ENCODE measurements at places on chromosomes 1 and 21.
A peak's percentile ranks its signal among the peaks of the same experiment; 100 is the strongest.

GRCh38 chr1:18970358-18970757 lies 13.9 kb upstream of the IFFO2 start:
- DNase-seq = no peak
- H3K36me3 ChIP-seq = no peaks in the 10 kb centered on the region
- H3K27ac ChIP-seq = no peak overlapping the region
- no peaks in the 10 kb centered on the region for H3K4me1 ChIP-seq
- no peaks in the 10 kb centered on the region for H3K27me3 ChIP-seq

DNA sequence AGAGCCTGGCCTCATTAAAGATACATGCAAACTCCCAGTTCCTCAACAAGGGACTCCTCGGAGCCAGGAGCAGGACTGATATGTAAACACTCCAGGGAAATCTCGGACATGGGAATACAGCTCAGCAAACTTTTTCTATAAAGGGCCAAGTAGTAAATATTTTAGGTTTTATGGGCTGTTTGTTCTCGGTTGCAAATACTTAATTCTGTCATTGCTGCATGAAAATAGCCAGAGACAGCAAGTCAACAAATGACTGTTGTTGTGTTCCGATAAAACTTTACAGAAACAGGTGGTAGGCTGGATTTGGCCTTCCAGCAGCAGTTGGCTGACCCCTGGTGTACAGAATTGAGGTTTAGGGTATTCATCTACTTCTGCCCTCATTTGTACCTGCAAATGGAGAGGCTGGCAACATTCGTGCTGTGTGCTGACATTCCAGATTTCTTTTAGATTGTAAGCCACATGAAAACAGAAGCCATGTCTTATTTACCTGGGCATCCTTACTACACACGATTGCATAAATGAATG lies 360.3 kb downstream of the NTNG1 start:
- no peaks in the 10 kb centered on the region for H3K36me3 ChIP-seq
- no peak for DNase-seq
- H3K27ac ChIP-seq = no peak overlapping the region
- no peak overlapping the region for H3K4me3 ChIP-seq

GRCh38 chr1:109521002-109521951 lies 11.8 kb upstream of the AMIGO1 start:
- H3K27me3 ChIP-seq = no peaks in the 10 kb centered on the region
- no peak overlapping the region for H3K4me3 ChIP-seq
- H3K4me1 ChIP-seq = no peaks in the 10 kb centered on the region
- DNase-seq = no peak
- H3K36me3 ChIP-seq = no peaks in the 10 kb centered on the region
- no peak overlapping the region for H3K27ac ChIP-seq

DNA sequence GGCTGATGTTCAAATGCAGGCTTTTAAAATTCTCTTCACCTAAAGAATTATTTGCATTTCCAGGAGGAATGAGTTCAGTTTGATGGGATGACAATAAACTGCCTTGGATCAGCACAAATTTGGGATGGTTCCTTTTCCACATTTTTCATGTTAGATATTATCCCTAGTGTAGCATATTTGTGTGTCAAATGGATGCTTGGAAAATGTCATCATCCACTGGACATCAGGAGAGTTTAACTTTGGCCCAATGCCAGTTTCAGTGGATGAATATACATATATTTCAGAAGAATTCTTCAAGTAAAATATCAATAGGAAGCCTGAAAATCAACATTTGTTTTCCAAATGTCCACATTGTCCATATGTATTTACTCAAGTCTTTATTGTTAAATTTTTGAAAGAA lies 116.5 kb upstream of the COL24A1 start:
- no peak overlapping the region for H3K4me3 ChIP-seq
- H3K27me3 ChIP-seq = no peaks in the 10 kb centered on the region
- no peaks in the 10 kb centered on the region for H3K4me1 ChIP-seq
- H3K36me3 ChIP-seq = no peaks in the 10 kb centered on the region
- H3K27ac ChIP-seq = no peak overlapping the region

DNA sequence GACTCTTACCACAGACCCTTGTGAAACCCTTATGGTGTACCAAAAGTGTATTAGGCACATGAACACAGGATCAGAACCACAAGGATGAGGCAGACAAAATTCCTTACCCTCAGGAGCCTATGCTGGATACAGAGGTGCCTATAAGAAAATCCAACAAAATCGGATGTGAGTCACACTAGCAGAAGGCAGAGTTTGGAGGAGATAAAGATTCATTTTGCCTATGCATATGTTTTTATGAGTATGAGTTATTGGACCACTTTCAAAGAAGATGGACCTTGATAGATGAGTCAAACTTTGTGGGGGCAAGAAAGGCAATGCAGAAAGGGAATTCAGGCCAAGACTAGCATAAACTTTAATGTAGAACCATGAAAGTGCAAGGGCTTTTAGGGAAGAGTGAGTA lies 17.0 kb downstream of the CAMK1G start:
- no peak overlapping the region for H3K4me3 ChIP-seq
- no peak overlapping the region for H3K27ac ChIP-seq
- no peaks in the 10 kb centered on the region for H3K4me1 ChIP-seq

DNA sequence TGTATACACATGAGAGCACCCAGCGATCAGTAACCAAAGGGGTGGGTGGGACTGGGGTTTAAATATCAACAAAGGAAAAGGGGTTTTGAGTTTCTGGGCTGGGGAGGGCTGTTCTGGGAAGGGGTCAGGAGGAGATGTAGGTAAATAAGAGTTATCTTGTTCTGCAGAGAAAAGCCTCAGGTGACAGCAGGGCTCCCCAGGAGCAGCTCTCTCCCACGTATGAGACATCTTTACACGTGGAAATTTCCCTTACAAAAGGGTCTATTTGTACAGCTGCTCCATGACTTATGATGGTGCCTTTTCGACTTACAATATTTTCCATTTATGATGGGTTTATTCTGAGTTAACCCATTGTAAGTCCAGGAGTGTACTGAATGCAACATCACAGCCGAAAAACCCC lies 16.3 kb upstream of the PADI2 start:
- H3K36me3 ChIP-seq = peaks cover 4% of the 10 kb centered on the region
- no peaks in the 10 kb centered on the region for H3K27me3 ChIP-seq
- H3K4me3 ChIP-seq = no peak overlapping the region
- DNase-seq = no peak
- H3K4me1 ChIP-seq = peaks cover 7% of the 10 kb centered on the region

DNA sequence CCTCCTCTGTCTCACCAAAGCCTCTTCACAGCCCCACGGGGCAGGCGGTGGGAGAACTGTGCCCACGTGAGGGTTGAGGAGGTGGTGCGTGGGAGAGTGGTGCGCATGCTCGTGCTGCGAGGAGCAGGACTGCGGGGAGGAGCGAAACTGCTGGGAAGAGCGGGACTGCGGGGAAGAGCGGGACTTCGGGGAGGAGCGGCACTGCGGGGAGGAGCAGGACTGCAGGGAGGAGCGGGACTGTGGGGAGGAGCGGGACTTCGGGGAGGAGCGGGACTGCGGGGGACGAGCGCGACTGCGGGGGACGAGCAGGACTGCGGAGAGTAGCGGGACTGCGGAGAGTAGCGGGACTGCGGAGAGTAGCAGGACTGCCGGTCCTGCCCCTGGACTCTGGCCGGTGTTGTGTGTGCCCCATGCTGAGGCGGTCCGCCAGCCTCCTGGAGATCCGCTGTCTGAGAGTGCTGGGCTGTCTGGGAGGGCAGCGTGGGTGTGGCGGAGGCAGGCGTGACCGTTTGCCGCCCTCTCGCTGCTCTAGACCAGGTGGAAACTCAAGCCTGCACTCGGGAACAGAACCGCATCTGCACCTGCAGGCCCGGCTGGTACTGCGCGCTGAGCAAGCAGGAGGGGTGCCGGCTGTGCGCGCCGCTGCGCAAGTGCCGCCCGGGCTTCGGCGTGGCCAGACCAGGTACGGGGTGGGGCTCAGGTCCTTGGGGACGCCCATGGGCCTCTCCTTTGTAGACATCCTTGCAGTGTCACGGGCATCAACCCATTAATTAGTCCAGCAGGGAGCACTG lies 24.6 kb downstream of the TNFRSF1B start:
- H3K4me3 ChIP-seq = no peak overlapping the region
- H3K4me1 ChIP-seq = no peaks in the 10 kb centered on the region
- H3K27ac ChIP-seq = no peak overlapping the region

DNA sequence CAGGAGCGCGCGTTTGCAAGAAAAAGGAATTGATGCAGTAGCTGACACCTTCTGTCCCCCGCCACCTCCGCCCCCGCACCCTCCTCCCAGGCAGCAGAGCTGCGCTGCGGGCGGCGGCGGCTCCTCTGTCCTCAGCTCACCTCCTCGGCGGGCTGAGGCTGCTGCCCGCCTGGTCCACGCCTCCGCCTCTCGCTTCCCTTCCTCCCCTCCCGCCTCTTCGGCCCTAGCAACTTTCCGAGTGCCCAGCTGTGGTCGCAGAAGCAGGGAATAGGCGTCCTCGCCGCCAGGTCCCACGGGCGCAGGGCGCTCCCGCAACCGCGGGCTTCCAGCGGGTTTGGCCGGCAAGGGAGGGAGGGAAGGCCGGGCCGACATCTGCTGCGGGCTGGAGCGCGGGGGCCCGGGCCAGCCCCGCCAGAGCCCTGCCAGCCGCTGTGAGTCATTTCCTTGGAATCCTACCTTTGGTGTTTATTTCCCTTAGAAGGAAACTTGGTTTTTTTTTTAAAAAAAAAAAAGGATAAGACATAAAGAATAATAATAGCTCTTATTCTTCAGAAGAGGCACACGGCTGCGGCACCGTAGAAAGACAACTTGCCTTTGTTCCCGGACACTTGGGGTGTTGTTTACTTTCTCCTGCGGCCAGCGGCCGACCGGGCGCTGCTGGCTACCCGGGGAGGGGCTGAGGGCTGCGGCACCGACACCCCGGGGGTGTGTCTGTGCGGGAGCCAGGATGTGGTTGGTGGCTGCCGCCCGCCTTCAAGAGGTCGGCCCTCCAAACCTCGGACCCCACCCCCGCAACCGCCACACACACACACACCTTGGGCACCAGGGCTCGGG lies 1.1 kb downstream of the SERTAD4 start:
- peaks cover 3% of the 10 kb centered on the region for H3K27me3 ChIP-seq
- peak; percentile 78 for DNase-seq
- no peak overlapping the region for H3K27ac ChIP-seq
- peak overlapping the region; percentile 63 for H3K4me3 ChIP-seq
- H3K36me3 ChIP-seq = no peaks in the 10 kb centered on the region
- peaks cover 9% of the 10 kb centered on the region for H3K4me1 ChIP-seq

GRCh38 chr1:164886101-164886500 lies 327.1 kb downstream of the PBX1 start:
- H3K27me3 ChIP-seq = no peaks in the 10 kb centered on the region
- no peak for DNase-seq
- no peak overlapping the region for H3K4me3 ChIP-seq

GRCh38 chr1:246450611-246451251 lies 56.3 kb downstream of the SMYD3 start:
- H3K27ac ChIP-seq = no peak overlapping the region
- DNase-seq = no peak
- H3K4me1 ChIP-seq = no peaks in the 10 kb centered on the region
- no peaks in the 10 kb centered on the region for H3K27me3 ChIP-seq

DNA sequence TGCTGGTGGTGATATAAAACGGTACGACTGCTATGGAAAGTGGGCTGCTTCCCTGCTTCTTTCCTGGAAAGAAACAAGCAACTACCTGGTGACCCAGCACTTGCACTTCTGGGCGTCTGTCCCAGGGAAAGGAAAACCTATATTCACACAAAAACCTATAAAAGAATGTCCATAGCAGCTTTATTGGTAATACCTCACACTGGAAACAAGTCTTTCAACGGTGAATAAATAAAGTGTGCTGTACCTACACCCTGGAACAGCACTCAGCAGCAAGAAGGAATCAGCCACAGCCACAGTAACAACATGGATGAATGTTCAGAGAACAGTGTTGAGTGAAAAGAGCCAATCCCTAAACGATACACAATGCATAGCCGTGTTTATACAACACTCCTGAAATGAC lies 19.9 kb downstream of the SLC19A1 start:
- H3K27ac ChIP-seq = no peak overlapping the region
- H3K36me3 ChIP-seq = peaks cover 75% of the 10 kb centered on the region
- no peak for DNase-seq
- H3K4me1 ChIP-seq = no peaks in the 10 kb centered on the region

DNA sequence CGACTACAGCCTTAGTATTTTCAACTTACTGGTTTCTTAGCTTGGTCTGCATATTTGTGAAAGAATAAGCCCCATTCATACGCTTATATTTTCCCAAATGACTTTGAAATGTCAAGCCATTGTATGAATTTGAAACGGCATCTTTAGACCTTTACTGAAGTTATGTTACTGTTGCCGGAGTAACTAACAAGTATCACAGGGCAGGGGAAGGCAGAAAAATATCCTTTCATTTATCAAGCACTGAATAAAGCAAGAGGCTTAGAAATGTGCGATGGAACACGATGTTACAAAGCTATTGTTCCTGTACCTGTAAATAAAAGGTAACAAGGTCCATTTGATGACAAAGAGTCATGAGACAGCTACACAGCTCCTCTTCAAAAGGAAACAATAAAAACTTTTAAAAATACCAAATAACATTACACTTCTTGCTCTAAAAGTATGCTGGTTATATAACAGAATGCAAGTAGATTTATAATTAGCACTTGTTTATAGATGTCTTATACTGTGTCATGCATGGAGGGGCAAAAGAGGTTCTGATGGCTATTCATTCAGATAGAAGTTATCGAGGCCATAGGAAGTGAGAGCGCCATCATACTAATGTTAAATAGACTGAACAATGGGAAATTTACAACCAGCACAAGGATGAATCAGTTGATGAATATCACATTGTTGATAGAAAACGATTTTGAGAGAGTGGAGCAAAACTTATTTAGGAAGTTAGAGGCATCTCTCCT lies 322.6 kb downstream of the RGS7 start:
- no peak overlapping the region for H3K27ac ChIP-seq
- peaks cover 10% of the 10 kb centered on the region for H3K4me1 ChIP-seq
- H3K36me3 ChIP-seq = no peaks in the 10 kb centered on the region
- no peak for DNase-seq
- H3K27me3 ChIP-seq = no peaks in the 10 kb centered on the region

DNA sequence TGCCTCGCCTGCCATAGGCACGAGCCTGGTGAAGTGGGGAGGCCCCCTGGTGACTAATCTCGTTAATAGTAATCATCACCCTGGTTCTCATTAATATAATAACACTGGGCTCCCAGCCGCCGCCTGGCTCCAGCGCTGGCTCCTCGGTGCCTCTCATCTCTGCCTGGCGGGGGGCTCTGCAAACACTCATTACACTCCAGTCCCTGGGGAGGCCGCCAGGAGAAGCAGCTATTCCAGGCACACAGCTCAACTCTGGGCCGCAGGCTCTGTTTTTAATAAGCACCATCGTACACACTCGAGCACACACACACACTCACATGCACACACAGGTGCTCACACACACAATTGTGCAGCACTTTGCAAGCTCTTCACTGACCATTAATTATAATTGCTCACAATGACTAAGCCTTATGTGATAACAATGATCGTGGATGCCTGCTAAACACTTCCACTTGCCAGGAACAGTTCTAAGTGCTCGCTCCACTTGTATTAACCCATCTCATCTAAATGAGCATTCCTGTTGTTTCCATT lies 52.2 kb downstream of the SDC3 start:
- H3K27me3 ChIP-seq = no peaks in the 10 kb centered on the region
- H3K4me3 ChIP-seq = no peak overlapping the region
- H3K36me3 ChIP-seq = no peaks in the 10 kb centered on the region
- H3K4me1 ChIP-seq = peaks cover 10% of the 10 kb centered on the region

GRCh38 chr1:11576109-11576875 lies 77.9 kb downstream of the FBXO2 start:
- no peak overlapping the region for H3K4me3 ChIP-seq
- no peaks in the 10 kb centered on the region for H3K4me1 ChIP-seq

- peak overlapping the region; percentile 24 for H3K4me3 ChIP-seq
- no peaks in the 10 kb centered on the region for H3K27me3 ChIP-seq
- no peak overlapping the region for H3K27ac ChIP-seq
Measured at GRCh38 chr1:161763522-161764098, 2.5 kb upstream of the ATF6 start.

All from H9 (cell line).